ENCODE measurements at places on chromosomes 11 and 22. TPM values are rescaled to one million over a fixed set of nuclear protein-coding genes. Genes with fewer than 3 reads are reported as not detected.

GRCh38 chr11:85348945-85349344, 278.2 kb downstream of the DLG2 start:
- DNase-seq = no peak

GRCh38 chr11:71062199-71062598, 190.2 kb downstream of the SHANK2 start:
- no peak for DNase-seq

BCO2 gene
- 3.5 TPM for polyA plus RNA-seq

DNA sequence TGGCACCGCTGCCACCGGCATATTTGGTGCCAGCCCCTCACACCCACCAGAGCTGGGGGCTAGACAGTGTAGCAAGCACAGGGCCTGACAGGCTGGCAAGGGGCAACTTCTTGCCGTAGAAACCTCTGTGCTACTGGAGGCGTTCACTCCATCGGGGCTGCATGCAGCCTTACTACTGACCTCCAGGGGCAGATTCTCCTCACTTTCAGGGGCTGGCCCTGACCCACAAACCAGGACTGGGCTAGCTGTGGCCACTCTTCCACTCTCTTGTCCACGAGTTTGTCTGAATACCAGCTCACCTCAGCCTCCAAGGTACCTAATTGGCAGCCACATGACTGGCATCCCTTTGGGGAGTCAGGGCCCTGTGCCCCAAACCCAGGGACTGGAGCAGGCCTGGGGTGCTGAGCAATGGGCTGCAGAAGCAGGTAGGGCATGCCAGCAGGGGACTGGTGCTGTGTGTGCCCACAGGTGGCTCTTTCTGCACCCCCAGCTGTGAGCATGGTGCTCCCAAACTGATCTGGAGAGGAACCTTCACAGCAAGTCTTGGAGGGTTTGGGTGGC, 2.1 kb upstream of the LMO1 start:
- no peak for DNase-seq

GAL3ST3 gene
- polyA plus RNA-seq = 3.6 TPM

IGHMBP2 gene
- polyA plus RNA-seq = 15.0 TPM

DNA sequence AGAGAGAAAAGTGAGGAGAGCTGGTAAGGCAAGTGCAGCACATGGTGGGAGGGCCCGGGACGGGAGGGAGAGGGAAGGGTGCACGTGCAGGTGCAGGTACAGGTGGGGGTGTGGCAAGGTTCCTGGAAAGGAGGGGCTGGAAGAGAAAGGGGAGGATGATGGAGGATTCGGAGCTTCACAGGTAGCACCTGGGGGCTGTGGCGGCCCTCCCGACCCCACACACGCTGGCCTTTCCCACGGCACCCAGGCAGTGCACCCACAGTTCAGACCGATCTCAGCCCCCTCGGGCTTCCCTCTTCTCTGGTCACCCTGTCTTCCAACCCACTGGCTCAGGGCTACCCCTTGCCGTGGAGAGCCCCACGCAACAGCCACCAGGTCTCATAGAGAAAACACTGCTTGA, 67.4 kb upstream of the A4GALT start:
- no peak for DNase-seq

- DNase-seq = no peak
Measured at GRCh38 chr22:28034760-28035401, 115.8 kb upstream of the PITPNB start.

DNAJB13 gene
- polyA plus RNA-seq = 6.1 TPM

EWSR1 gene
- 343 TPM for polyA plus RNA-seq

CST6 gene
- not detected for polyA plus RNA-seq

Data from renal cortex interstitium (tissue), 15 donors.